ENCODE measurements at places on chromosomes 4 and X.

DNA sequence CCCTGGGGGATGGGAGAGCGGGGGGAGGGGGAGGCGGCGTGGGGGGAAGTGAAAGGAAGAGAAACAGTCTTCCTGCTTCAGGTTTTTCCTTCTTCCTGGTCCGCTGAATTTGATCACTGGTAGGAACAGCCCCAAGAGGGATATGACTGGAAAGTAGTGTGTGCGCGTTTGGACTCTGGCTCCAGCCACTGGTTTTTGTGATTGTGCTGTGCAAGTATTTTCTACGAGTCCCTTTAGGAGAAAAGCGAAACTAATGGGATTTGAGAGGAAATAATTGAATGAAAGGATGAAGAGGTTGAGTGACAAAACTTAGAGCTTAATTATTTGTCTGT is 836 bp downstream of the PRRG1 start:
- DNase-seq: no peak

- no peak for DNase-seq
Measured at GRCh38 chr4:2940267-2941137, 22.7 kb downstream of the NOP14 start.

DNA sequence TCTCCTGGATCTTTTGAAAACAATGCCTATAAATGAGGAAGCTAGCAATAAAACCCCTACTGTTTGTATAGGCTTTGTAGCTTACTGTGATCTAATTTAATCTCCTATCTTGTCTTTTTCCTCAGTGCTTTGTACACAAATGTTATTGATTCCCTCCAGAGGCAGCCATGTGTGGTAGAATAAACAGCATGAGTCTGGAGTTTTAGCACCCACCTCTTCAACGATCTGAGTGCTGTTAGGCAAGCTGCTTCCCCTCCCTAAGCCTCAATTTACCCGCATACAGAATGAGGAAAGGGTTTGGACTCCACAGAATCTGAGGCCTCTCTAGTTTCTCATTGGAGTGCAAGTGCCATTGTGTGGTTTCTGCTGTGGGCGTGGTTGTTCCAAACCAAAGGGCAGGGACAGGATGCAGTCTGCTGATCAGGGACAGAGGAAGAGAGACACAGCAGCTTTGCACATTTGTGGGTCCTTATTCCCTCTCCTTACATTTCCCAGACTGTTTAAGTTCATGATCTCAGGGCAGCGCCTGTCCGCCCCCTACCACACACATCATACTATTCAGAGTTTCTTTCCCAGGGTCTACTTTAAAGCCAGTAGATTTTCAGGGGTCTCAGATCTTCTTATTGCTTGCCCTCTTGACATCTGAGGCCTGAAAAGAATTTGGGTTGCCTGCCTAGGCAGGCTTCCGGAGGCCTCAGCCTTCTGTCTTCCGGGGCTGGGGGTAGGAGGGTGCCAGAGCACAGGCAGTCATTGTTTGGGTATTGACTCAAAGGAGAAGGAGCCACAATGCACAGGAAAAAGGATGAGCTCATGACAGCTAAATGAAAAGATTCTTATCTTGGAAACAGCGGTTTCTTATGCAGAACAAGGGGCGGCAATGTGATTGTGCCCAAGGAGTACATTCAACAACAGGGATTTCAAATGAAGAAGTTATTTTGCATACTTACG is 114.9 kb upstream of the TEX13D start:
- no peak for DNase-seq

GRCh38 chr4:110626532-110627153 is 3.8 kb upstream of the PITX2 start:
- DNase-seq: no peak

DNA sequence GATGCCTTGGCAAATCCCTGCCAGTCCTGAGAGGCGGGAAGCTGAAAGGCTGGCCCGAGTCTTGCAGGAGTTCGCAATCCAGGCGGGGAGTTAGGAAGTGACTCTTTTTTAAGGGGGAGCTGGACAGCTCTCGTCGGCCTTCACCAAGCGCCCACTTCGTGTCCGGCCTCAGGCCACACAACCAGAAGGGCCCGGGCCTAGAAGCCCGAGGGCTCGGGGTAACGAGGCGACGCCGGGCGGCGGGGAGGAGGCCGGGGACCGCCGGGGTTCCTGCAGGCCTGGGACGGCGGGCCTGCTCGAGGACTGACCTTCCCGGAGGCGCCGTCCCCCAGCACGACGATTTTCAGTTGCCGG is 395 bp downstream of the RAB28 start:
- DNase-seq: peak; percentile 33

- DNase-seq: peak; percentile 88
Measured at GRCh38 chrX:3184176-3184930, 143.1 kb downstream of the ARSF start.
